ENCODE measurements at places on chromosomes 11 and 22. TPM values are rescaled to one million over a fixed set of nuclear protein-coding genes. Genes with fewer than 3 reads are reported as not detected.
A peak's percentile ranks its signal among the peaks of the same experiment; 100 is the strongest.

The KRTAP5-4 gene
- not detected for total RNA-seq

The GPHA2 gene
- total RNA-seq = not detected

The ARFGAP3 gene
- total RNA-seq = 19.7 TPM

DNA sequence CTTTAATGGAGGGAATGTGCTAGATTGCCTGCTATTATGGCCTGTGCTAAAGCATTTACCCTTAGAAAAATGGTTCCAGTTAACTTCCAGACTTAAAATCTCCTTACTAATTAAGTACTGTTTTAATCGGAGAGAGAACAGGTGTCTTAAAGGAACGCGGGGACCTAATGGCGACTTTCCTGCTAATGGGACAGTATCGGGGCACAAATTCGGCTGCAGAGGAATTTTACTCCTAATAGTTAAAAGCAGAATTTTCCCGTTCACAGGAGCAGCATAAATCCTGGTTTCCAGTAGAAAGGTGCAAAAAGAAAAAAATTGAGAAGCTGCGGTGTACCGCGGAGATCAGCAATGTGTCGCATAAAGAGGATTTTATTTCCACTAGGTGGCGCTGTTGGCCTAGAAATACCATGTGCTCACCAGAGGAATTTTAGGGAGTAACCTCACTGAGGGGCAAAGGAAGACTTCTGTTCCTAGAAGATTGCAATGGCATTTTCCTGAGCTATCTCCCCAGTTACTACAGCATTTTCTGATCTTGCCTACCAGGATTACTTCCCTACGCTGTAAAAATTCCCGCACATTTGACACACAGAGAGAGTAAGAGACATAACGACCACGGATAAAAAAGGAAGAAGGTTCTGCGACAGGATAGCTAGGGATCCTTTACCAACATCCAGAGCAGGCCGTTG is 44.5 kb downstream of the ZNF280B start:
- peak; percentile 62 for DNase-seq

- peak; percentile 13 for DNase-seq
Measured at GRCh38 chr11:126156814-126157213, 54.6 kb downstream of the RPUSD4 start.

DNA sequence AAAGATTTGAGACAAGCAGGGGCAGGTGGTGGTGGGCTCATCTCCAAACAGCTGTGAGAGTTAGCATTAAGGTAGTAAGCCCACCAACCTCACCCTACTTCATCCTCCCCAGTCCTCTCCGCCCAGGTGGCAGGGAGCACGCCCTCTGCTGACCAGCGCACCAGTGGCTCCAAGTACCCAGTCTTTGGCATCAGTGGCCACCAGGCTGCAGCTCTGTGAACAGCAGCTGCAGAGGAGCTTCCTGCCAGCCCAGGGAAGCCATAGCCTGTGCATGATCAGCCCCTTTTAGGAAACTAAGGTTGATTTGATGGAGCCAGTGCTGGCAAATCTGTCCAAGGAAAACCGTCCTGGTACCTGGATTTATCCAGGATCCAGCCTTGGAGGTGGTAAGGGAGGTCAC is 21.7 kb downstream of the CAVIN3 start:
- DNase-seq = peak; percentile 75

GRCh38 chr11:16402654-16403447 is 46.5 kb upstream of the SOX6 start:
- peak; percentile 5 for DNase-seq

DNA sequence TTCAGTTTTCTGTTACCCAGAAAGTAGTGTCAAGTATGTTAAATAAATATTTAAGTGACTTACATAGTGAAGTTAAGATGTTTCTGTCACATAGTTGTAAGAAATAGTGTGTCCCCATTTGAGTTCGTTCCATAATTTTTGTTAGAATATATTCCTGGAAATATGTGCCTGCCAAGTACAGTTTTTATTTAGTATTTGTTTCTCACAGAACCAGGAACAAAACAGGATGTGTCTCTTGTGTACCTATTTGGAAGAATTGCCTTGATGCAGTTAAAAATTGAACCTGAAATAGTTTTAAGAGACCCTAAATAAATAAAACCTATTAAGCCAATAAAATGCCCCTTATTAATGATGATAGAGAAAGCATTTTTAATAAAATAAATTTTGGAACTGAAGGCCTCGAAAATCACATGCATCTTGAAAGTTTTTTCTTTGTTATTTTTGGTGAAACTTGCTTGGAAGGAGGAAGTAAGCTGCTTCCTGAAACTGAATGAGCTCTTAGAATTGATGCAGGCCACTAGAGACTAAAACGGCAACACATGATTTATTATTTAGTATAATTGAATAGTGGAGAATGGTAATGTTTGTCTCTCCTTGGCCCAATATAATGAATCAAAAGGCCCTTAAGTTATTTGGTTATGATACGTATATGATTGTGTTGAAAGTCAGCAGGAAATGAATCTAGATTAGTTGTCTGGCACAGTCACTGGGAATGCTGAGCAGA is 55.9 kb downstream of the SWAP70 start:
- DNase-seq = no peak

DNA sequence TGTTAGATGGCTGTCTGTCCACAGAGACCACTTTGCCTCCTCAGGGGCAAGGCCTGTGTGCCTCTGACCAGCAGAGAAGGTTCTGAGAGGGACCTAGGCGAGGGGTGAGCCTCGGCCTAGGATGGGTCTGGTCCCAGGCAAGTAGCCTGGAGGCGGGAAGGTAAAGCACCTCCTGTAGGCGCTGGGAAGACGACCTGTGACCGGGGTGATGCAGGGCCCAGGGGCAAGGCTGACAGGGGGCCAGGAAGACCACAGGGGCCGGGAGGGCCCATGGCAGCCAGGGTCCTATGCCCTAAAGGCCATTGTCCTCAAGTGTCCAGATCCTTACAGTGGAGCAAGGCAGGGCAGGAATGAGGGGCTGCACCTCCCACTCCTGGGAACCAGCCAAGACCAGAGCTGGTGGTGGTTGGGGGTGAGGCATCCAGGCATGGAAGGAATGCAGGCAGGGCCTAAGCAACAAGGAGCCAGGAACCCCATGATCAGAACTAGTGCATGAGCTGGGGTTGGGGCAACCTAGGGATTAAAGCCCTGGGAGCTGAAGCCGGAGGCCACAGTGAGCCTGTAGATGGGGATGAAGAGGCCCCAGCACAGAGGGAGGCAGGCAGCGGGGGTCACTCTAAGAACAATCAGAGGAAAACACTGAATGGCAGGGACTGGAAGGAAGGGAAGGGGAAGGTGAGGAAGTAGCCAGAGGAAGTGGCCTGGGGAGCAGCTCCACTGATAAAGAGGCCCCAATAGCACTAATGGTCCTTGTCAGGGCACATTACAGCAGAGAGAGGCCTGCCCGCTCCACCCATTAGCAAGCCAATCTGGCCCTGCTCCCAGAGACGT is 32.9 kb upstream of the KLHL35 start:
- DNase-seq = peak; percentile 74

Measured in H7 (cell line).